ENCODE measurements at places on chromosomes 2 and 18.

GRCh38 chr2:197575987-197576386 lies 60.1 kb downstream of the MOB4 start:
- DNase-seq = no peak

- no peak for DNase-seq
Observed at GRCh38 chr2:40629768-40630434, 178.0 kb upstream of the SLC8A1 start.

DNA sequence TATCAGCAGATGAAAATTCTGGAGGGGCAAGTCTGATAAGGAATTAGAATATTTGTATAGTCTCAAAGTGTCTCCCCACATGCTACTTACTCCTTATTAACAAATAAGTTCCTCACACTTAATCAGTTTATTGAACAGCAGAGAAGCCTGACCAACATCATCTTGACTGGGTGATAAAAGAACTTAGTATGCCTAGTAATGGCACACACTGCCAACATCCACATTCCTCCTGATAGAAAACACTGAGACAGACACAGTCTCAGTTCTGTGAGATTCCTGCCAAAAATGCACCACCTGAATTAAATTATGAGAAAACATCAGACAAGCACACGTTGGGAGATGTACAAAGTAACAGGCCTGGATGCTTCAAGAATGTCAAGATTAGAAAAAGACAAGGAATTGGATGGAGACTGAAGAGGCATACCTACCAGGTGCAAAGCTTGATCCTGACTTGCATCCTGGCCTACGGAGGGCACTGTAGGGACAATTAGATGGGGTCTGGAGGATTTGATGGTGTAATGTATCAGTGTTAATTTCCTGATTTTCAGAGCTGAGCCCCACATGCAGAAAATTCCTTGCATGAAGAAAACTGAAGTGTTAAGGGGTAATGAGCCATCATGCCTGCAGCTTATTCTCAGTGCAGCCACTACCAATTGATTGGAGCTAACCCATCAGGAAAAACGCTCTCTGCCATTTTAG lies 200.4 kb upstream of the SH3BP4 start:
- no peak for DNase-seq

DNA sequence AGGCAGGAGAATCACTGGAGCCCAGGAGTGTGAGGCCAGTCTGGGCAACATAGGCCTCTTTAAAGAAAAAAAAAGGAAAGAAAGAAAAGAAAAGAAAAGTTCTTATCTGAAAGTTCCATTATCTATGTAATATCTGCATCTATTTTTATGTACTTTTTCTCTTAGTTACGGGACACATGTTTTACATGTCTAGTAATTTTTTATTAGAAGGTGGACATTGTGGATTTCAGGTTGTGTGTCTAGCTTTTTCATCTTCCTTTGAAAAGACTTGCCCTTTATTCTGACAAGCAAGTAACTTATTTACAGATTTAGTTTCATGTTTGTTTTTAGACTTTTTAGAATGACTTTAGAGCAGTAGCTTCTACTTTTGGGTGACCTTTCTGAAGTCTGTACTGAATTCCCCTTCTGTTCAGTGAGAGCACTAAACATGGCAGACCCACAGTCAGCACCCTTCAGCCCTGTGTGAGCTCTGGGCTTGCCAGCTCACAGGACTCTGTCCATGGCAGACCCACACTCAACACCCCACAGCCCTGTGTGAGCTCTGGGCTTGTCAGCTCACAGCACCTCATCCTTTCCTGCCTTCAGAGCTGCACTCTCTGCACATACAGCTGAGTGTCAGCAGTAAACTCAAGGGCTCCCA lies 17.5 kb downstream of the TRAPPC12 start:
- DNase-seq = no peak

- no peak for DNase-seq
Observed at GRCh38 chr2:217964275-217965161, 38.3 kb downstream of the TNS1 start.

- no peak for DNase-seq
Observed at GRCh38 chr2:178309541-178309940, 115.2 kb downstream of the OSBPL6 start.

DNA sequence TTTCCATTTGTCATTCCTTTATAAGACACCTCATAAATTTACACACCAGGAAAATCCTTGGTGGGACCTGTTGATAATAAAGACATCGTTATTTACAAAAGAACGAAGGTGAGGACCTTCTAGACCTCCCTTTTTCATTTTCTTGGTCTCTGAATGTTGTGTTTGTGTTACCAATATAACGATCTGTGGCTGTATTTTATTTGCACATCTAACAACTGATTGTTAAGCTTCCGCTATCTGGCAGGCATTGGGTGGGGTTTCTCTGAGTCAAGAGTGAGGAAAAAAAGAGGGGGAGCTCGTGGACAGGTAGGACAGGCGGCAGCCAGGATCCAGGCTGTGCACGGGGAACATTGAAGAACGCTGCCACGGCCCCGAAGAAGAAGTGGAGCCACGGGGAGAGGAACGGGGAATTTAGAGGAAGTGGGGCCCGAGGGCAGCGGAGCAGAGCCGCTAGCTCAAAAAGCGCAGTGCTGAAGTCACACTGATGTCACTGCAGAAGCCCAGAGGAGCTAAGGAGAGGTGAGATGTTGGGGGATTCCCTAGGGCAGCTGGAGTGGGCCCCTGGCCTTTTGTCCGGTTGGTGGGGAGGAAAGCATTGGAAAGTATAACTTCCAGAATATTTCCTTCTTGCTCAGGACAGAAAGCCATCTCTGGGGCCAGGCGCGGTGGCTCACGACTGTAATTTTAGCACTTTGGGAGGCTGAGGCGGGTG lies 20.9 kb upstream of the DNMT3A start:
- peak; percentile 48 for DNase-seq

DNA sequence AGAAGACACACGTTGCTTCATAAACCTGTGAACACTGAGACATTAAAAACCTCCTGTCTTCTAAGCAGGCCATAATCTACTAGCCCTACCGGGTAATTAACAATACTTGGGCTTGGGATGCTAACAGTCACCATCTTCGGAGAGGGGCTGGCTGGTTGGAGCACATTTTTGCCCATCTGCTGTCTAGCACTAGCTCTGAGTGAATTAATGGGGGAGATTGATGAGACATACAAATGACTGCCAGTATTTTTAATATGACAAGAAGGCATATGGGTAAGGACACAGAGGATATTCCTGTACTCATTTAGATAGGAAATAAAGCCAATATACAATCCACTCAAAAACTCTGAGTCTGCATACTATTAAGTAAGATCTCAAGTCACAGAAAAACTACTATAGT lies 651.6 kb upstream of the SOX11 start:
- DNase-seq = no peak

DNA sequence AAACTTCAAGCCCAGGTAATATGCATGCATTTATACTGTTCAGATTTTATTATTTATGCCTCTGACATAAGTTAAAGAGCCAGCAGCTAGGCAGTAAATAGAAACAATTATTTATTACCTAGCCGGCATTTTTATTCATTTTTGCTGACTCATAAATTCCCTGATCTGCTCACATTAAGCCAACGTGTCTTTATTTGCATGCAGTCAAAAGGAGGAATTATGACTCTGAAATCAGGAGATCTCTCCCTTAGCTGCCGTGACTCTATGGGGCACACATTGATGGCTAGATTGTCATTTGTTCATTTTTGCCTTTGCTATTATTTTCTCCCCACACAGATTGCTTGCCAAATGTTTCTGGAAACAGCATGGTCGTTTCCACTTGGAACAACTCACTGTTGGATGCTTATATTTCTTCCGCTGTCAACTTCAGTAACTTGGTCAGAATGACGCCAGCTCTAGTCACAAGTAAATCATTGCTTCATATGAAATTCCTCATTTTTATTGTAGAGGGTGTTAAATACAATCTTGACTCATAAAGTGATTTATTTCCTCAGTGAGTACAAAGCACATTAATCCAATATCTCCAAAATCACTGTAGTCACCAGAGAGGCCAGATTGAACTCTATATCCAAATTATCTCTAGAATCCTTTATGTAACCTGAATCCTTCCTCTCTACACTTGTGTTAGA lies 15.9 kb upstream of the ZBTB14 start:
- DNase-seq = no peak

GRCh38 chr2:172342611-172343010 lies 84.8 kb upstream of the ITGA6 start:
- DNase-seq = no peak

DNA sequence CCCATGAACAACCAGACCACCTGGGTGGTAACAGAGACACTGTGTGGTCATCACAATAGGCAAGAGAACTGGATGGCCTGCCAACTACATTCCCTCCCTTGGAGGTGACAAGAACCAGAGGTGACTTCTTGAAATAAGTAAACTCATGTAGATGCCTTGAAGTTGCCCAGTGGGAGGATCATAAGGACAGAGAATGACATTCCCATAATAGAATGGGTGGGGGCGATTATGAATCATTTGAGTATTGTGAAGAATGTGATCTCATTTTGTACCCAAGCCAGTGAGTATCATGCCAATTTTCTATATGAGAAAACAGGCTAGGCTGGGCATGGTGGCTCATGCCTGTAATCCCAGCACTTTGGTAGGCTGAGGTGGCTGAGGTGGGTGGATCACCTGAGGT lies 211.4 kb upstream of the GYPC start:
- DNase-seq = no peak

DNA sequence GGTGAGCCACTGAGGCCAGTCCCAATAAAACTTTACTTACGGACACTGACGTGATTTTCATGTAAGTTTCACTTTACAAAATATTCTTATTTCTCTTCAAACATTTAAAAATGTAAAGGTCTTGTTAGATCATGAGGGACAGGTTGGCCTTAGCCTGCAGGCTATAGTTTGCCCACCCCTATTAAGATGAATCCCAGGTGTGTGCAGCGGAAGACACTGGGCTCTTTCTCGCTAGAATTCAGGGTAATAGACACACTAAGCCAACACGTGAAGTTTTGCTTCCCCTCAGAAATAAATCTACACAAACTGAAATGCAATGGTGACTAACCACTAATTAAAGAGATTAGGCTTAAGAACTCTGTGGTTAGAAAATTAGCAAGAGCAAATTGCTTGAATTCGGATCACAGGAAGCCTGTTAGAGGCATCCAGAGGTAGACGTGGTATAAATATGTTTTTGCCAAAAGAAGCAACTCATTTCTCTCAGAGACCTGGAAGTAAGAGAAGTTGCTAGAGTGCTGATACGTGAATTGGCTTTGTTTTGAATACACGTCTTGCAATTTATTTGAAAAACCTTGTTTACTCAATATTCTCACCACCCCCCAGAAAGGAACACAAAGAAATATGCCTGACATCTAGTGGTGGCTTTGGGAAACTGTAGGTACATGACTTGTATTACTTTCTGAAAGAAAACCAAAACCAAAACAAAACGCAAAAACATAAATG lies 151.6 kb downstream of the DTNB start:
- peak; percentile 74 for DNase-seq

DNA sequence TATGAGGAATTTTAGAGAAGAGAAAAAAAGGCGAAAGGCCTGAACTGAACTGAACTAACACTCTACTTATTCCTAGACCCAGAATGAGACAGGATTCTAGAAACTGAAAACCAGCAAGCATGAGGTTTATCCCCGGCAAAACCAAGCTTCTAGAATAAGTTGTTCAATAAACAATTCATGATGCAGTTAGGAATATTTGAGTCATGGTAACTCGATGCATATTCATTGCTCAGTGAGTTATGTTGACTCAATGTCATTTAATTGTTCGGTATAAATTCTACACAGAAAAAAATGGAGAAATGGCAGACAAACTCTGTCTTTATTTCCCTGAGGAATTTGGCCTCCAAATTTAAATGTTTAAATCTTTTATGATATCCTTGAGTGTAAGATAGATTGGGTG lies 321.5 kb downstream of the SATB2 start:
- DNase-seq = no peak

DNA sequence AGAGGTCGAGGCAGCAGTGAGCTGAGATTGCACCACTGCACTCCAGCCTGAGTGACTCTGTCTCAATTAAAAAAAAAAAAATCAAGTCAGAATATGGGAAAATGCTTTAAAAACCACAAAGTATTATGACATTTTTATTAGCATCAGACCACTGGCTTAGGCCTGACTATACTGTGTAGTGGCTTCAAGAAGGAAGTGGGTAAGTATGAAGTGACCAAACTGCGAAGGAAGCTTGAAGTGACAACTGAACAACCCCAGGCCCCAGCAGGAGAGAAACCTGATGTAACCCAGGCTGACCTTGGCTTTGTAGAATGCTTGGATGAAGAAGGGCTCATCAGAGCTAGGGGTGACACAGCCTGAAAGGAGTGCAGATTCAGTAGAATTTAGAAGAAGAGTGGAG lies 21.4 kb upstream of the HAAO start:
- no peak for DNase-seq

DNA sequence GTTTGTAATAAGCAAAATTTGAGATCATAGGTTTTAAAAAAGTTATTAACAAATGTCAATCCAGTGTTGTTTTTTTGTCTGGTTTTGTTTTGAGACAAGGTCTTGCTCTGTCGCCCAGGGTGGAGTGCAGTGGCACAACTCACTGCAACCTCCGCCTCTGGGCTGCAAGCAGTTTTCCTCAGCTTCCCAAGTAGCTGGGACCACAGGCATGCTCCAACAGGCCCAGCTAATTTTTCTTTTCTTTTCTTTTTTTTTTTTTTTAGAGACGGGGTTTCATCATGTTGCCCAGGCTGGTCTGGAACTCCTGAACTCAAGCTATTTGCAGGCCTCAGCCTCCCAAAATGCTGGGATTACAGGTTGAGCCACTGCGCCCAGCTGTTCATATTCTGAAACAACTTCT lies 31.3 kb downstream of the GALNT3 start:
- no peak for DNase-seq

- DNase-seq = peak; percentile 8
Observed at GRCh38 chr2:85537600-85538506, 1.1 kb upstream of the MAT2A start.

- DNase-seq = no peak
Observed at GRCh38 chr18:35514752-35515459, 17.1 kb upstream of the INO80C start.

DNA sequence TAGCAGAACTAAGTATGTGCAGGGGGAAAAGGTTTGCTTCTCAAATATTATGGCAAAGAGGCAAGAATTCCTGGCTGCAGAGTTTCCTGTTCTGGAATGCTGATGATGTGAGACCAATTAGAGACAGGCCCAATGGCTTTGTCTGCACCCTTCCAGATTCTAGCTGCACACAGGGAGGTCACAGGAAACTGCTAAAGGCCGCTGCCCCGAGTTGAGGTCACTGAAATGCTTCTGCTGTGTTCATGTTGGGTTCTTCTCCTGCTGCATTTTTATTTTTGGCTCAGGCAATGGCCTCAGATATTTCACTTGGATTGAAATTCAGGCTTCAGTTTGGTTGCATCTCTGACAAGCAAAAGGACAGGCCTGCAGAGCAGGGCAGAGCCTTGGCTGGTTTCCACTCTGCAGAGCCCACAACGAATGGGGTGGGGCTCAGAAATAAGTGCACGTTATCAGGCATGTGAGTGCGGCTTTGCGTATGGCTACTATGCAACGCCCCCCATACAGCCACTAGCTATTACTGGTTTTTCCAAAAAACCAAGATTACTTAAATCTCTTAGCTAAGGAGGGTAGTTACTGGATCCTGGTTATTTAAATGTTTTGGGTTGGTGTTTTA lies 66.9 kb upstream of the FZD5 start:
- DNase-seq = no peak
